Renal pelvis (tissue), 12 donors: ENCODE measurements at places on chromosomes 13 and 19.

- no peak for DNase-seq
Measured at GRCh38 chr13:33509642-33510229, 224.2 kb upstream of the STARD13 start.

- no peak for DNase-seq
Measured at GRCh38 chr13:44843403-44843802, 145.9 kb downstream of the NUFIP1 start.

DNA sequence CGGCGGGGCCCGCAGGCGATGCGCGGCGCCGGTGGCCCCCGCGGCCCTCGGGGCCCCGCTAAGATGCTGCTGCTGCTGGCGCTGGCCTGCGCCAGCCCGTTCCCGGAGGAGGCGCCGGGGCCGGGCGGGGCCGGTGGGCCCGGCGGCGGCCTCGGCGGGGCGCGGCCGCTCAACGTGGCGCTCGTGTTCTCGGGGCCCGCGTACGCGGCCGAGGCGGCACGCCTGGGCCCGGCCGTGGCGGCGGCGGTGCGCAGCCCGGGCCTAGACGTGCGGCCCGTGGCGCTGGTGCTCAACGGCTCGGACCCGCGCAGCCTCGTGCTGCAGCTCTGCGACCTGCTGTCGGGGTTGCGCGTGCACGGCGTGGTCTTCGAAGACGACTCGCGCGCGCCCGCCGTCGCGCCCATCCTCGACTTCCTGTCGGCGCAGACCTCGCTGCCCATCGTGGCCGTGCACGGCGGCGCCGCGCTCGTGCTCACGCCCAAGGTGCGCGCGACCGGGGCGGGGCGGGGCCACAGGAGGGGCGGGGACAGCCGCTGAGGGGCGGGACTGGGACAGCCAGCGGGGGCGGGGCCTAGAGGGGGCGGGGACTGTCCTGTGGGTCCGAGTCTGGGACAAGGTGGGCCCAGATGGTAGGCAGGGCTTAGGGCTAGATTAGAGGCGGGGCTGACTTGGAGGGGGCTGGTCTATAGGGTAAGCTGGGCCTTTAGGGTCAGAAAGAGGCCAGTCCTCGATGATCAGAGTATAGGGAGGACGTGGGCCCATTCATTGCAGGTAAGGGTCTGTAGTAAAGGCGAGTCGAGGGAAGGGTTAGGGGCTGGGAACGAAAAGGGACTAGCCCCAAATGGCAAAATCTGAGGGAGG, 5.1 kb downstream of the GRIN2D start:
- peak; percentile 62 for DNase-seq

- no peak for DNase-seq
Measured at GRCh38 chr19:14061081-14061749, 661 bp downstream of the PALM3 start.
